ENCODE measurements at places on chromosomes 12 and 14. TPM values are rescaled to one million over a fixed set of nuclear protein-coding genes. Genes with fewer than 3 reads are reported as not detected.

DNA sequence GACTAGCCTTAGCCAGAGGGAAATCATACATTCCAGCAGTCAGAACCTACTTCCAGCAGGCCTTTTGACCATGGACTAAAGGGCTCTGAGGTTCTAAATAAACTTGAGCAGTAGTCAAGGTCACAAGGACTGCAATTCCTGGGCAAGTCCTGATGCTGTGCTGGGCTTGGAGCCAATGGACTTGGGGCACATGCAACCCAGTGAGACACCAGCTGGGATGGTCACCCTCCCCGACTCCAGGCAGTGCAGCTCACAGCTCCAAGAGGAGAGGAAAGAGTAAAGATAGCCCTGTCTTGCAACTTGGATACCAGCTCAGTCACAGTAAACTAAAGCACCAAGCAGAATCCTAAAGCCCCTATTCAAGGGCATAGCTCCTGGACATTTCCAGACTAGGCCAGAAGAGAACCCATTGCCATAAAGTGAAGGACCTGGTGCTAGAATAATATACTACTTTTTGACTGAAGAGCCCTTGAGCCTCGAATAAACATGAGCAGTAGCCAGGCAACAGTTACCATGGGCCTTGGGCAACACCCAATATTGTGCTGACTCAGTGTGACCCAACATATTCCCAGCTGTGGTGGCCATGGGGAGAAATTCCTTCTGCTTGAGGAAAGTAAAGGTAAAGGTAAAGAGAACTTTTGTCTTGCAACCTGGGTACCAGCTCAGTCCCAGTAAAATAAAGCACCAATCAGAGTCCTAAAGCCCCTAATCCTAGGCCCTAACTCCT, 226.2 kb upstream of the CLEC14A start:
- DNase-seq: no peak

GRCh38 chr14:68331426-68331825, 461.4 kb downstream of the ZFP36L1 start:
- no peak for DNase-seq

DNA sequence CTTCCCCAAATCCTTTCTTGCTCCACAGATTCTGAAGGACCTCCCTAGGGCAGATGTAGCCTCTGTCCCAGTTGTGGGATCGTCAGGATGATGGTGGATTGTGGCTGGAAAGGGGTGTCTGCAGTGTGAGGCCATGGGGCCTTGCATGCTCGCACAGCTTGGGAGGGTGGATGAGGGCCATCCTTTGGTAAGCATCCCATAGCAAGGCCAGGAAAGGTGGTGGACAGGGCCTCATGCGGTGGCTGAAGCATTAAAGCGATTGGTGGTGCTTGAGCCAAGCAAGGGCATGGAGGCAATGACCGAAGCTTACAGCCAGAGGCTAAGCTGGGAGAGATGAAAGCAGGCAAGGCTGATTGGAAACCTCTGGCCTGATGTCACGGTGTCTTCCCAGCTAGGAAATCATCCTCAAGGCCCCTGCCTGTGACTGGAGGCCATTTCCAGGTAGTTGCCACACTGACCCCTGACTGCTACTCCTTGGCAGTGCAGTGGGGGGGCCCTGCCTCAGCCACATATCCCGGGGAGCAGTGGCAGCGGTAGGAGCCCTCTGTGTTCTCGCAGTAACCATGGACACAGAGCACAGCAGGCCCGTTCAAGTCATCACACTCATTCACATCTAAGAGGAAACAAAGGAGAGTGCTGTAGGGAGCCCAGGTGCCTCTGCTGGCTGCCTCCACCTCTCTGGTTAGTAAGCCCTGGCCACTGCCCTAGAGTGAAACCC, 7.0 kb downstream of the ISCA2 start:
- no peak for DNase-seq

Gene CBLN3
- 21.3 TPM for polyA plus RNA-seq

Gene SIVA1
- polyA plus RNA-seq: 86.8 TPM

Gene CD163L1
- 6.2 TPM for polyA plus RNA-seq

Gene CRADD
- polyA plus RNA-seq: 14.6 TPM

All from adrenal gland (tissue), 19 donors.